ENCODE measurements at places on chromosomes 7 and 10.
A peak's percentile ranks its signal among the peaks of the same experiment; 100 is the strongest.

DNA sequence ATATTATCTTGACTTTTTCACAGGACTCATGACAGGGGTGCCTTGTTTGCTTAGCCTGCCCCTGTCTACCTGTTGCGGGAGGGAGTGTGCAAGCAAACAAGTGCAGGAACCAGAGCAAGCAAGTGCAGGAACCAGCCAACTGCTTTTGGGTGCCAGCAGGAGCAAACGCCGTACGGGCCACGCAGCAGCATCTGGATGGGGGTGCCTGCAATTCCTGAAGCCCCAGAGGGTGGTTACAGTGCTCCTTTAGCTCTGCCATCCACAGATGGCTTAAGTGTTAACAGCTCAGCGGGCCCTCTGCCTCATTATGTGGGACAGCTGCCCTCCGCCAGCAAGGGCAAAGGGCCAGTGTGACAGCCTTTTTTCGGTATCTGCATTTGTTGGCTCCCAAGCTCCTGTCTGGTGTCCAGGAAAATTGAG is 83.5 kb downstream of the MICU1 start:
- peak; percentile 5 for DNase-seq

DNA sequence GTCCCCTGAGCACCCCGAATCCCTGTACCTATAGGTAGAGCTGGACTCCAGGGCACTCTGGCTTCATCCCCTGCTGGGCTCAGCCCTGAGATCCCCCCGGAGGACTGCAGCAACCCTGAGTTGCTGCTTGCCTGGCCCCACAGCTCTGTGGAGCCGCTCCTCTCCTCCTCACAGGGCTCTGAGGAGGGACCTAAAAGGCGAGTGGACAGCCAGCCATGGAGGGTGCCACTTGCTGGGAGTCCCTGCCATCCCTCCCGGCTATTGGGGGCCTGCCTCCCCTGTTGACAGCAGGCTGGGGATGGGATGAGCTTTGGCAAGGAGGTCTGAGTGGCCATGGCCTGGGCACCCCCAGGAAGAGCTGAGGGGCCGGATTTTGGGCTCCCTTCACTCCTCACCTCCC is 28.0 kb upstream of the RASGEF1A start:
- no peak for DNase-seq

DNA sequence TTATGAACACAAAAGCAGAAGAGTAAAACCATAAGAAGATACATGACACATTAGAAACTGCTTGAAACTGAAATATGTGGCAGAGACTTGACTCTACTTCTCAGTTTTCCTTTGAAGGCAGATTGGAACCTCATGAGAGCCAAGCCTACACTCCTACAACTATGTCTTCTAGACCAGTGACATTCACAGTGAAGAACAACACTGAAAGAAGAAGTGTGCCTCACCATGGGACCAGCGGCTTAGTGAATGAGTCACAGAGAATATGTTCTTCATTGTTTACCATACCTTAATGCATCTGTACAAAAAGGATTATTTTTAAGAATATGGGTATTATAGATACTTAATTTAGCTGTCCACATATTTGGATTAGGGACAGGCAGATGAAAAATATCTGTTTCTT is 248.3 kb downstream of the CDC14C start:
- DNase-seq: no peak

- DNase-seq: peak; percentile 20
Measured at GRCh38 chr10:104209575-104210198, 22.5 kb downstream of the CFAP43 start.

DNA sequence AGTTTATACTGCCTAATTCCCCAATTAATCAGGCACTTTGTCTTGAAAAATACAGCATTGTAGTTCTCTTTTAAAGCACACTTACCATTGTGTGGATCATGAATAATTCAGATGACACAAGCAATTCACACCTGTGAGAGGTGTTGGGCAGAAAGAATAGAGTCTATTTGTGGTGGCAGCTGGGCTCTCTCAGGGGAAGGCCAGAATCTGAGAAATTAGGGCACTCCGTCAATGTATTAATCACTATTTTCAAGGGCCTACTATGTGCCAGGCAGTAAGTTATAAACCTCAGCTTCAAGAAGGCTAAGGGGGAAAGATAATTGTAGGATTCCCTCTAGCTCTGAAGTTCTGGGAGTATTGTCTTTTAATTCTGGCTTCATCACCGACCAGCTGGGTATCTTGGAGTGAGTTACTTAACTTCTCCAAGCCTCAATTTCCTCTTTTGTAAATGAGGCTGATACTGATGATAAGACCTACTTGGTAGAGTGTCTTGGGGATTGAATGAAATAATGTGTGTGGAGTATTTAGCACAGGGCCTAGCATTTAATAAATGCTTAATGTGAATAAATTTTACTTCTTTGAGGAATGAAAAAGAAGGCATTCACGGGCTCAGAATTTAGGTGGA is 2.5 kb downstream of the CHN2 start:
- DNase-seq: no peak

DNA sequence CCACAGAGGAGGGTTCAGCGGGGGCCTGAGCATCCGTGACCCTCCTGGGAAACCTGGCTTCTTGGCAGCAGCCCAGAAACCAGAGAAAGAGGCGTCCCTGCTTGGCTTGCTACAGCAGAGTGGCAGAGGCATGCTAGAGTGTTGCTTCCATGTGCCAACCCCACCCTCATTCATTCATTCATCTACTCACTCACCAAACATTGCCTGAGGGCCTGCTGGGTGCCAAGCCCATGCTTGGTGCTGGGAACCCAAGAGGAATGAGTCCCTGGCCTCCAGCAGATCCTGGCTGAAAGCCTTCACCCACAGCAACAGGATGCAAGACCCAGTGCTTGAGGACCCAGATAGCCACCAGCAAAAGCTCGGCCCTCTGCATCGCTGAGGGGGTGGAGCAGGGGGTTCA is 129.0 kb downstream of the CDH23 start:
- no peak for DNase-seq

- no peak for DNase-seq
Measured at GRCh38 chr10:109773288-109774120, 149.8 kb downstream of the XPNPEP1 start.

All from NCI-H2171 (cell line).